ENCODE measurements at places on chromosomes 2 and 18.

DNA sequence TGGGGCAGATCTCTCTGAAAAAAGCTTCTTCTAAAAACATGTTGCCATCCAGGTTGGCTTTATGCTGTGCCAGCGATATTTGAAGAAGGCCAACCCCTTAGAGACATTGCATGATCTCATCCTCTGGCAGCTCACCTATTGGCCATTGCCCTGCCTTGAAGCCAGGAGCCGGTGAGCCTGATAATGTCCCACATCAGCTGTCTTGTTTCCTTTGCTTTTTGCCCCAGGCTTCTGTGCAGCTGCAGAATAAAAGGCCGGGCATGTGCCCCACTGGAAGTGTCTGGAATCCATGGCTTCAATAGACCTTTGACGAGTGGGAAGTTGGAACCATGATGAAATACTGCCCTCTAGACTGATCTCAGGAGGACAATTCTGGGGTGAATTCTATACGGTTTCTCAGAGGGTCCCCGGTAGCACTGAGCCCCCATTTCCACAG is 523.5 kb upstream of the ZEB2 start:
- DNase-seq = no peak

GRCh38 chr2:126886916-126887280 is 11.8 kb upstream of the TEX51 start:
- DNase-seq = no peak

DNA sequence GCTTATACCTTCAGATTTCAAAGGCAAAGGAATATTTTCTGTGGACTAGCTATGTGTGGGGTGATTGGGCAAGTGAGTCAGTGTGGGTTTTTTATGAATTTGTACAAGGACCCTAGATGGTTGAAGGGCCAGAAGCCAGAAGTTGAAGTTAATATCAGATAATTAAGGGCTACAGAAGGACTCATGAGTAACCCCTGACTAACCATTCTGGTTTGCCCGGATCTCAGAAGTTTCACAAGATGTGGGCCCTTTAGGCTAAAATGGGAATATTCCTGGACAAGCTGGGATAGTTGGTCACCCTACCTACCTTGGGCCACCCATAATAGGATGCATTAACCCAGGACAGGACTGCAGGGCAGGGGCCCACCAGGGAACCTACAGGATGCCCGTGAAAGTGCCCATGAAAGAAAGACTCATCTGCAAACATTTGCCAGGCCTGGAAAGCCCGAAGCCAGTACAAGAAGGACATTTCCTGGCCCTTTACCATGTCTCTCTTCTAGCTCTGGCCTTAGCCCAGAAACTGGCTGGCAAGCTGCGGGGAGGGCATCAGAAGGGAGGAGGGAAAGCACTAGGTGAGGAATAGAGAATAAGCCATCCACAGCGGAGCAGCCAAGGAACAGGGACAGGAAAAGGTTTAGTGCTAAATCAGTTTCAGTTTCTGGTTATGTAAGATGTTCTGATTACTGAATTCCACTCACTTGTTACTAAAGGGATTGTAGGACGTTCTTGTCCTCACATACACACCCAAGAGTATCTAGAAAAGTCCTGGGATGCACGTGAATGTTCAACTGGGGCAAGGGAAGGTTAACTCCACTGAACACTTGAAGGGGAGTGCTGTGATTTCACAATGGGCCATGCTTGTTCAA is 33.6 kb downstream of the GCG start:
- no peak for DNase-seq

DNA sequence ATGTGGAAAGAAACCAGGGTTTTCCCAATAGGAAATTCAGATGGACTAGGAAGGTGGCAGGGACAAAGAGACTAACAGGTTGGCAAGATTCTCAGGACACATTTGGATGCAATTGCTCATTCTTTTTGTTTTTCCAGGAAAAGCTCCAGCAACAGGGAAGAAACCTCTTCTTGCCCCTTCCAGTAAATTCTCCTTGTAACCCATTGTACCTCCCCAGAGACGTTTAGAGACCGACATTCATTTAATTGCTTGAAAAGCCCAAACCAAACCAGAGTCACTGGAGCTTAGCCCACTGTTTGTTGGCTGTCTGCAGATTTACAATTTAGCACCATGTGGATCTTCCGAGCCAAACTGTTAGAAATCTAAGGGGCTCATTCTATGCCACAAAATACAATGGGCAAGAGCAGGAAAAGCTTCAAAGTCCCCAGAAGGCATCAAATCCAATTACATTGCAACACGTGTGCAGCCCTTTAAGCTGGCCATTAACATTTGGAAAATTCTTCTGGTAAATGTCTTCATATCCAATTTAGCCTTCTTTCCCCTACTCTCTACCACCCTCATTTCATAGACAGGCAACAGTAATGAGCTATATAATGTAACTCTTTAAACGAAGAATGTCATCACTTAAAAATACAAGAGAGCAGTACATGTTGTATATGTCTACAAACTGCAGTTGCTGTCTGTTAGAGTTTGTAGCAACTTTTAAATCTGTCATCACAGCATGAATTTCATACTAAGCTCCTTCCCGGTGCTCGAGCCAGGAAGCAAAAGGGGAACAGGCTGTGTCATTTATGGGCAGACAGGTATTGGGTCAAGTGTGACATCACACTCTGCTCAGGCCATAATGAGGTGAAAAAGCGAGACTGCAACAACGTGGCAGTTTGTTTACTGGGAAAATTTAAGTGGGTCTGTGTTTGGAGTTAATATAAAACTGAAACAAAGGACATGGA is 235.6 kb upstream of the HNRNPA3 start:
- no peak for DNase-seq

DNA sequence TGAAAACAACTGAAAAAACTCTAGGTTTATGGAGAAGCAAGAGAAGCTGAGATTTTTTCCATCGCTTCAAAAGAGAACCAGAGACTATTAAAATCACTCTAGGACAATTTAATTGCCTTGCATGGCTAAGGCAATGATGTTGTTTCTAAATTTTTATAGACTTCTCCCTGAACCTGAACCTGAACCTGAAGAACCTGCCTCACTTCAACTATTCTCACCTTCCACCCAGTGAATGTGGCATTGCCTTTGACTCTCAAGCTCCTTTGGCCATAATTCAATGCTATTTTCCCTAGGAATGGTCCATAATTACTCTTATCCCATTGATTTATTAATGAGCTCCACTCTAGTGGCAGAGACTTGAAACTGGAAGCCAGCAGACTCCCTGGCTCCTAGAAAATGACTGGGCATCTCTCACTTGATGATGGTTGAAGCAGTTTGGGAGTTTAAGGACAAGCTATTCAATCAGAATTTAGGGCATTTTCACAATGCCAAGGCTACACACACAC is 303.8 kb upstream of the UBE2E3 start:
- DNase-seq = no peak

- no peak for DNase-seq
Measured at GRCh38 chr18:12772111-12772510, 69.3 kb downstream of the PSMG2 start.

GRCh38 chr2:120466704-120467054 is 120.7 kb downstream of the INHBB start:
- DNase-seq = no peak

- DNase-seq = no peak
Measured at GRCh38 chr2:216713691-216714336, 18.5 kb upstream of the IGFBP5 start.

GRCh38 chr18:79738581-79739439 is 58.9 kb upstream of the KCNG2 start:
- no peak for DNase-seq

DNA sequence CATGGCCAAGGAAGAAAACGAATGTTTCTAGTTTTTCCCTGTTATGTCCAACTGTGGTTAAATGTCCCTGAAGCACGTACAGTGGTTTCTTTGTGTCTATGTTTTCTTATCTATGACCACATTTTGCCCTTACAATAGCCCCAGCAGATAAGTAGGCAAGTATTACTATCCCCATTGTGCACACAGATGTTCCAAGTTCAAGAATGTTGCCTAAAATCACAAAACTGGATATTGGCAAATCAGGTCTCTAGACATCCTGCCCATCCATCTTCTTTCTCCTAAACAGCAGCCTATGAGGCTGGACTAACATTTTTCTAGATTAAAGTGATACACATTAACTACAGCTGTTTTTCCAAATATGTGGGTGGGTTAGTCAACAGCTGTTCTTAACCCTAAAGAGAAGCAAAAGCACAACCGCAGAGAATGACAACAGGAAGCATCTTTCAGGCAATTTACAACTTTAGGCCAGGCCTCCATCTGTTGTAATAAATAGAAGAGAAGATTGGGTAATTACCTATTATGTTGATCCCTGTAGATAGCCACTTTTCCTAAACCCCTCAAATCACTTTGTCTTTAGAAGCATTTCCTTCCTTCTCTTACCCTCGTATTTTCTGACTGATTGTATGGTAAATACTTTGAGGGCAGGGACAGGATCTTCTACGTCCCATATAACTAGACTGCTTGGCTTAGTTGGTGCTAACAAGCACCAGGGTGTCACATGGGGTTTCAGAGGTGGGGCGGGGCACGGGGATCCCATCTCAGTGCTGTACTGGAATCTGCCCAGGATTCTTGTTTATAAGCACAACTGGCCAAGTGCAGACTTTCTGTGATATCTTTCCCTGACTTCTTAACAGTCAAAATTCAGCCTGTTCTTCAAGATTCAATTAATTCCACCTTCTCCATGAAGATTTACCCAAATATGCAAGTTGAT is 132.1 kb upstream of the SETBP1 start:
- no peak for DNase-seq

DNA sequence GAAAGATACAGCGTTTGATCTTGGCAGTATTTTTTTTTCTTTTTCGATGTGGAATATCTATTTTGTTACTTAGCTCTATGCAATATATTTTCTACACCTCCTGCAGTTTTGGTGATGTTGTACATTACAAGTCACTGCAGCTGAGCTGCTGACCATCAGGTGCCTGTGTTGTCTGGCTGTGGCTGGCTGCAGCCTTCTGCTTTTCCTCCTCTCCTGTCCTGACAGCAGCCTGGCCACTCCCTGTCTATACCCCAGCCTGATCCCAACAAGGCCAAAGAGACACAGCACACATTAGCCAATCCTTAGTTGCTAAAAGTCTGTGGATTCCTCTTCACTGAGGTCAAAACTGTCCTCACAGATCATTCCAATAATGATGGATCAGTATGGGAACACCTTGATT is 222.3 kb downstream of the MYT1L start:
- DNase-seq = no peak

GRCh38 chr18:40148960-40149359 is 1806.1 kb upstream of the PIK3C3 start:
- DNase-seq = no peak

GRCh38 chr2:111048856-111049768 is 71.6 kb upstream of the BCL2L11 start:
- no peak for DNase-seq

GRCh38 chr2:48717846-48718245 is 37.7 kb downstream of the LHCGR start:
- DNase-seq = no peak

DNA sequence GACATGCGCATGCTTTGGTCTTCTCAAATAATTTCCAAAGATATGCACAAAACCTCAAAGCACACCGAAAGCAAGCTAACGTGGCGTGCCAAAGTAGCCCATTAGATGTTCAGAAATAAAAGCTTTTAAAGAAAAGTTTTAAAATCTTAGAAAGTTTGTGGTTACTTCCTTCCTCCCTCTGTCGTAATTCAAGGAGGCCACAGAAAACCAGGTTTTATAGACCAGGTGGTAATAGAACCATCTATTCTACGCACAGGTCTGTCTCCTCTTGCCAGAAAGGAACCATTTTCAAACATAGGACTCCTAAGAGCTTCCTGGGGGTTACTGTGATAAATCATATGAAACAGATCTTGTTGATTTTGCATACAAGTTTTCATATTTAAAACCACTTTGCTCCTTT is 487.2 kb downstream of the ARHGAP15 start:
- DNase-seq = no peak

DNA sequence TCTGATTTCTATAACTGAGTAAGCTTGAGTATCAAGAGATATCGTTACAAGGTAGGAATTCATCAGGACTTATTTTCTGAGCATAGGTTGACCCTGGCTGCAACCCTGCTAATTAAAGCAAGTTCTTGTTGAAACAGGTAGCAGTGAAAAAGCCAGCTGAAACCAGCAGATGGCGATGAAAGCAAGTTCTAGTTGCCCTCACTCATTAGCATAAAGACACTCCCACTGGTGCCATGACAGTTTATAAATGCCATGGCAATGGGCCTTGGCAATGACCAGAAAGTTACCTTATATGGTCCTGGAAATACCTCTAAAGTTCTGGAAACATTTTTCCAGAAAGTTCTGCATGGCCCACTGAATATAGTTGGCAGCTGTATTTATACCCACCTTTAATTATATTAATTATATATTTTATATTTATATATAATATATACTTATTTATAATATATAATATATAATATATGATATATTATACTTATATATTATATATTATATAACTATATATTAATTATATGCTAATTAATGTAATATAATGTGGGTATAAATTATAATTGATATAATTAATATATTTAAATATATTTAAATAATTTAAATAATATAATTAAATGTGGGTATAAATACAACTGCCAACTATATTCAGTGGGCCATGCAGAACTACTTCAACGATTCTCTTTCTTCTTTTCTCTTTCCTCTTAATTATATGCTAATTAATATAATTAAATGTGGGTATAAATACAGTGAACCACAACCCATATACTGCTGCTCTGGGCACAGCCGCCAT is 188.0 kb downstream of the CDH7 start:
- no peak for DNase-seq

DNA sequence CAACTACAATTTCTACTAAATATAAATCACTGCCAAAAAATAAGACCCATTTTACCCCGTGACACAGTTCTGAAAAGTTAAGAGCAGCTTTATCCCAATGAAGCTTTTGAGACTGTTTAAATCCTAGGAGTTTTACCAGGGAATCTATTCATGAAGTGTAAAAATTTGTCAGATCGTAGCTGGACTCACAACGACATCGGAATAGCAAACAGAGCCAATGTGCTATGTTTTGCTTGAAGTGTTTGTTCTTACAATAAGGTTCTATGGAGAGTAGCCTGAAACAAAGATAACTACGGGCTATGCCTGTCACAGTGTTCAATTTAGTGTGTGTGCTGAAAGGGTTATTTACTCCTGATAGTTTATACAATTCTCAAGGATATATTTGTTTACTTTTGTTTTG is 78.5 kb upstream of the L3MBTL4 start:
- peak; percentile 59 for DNase-seq

GRCh38 chr2:176643646-176644045 is 374.4 kb downstream of the MTX2 start:
- DNase-seq = peak; percentile 77

GRCh38 chr2:114405247-114406116 is 37.0 kb upstream of the DPP10 start:
- DNase-seq = no peak

- DNase-seq = no peak
Measured at GRCh38 chr18:72378016-72378415, 166.1 kb downstream of the CBLN2 start.

- no peak for DNase-seq
Measured at GRCh38 chr2:231336236-231336635, 59.3 kb upstream of the B3GNT7 start.

- peak; percentile 62 for DNase-seq
Measured at GRCh38 chr2:237968048-237968862, 1.4 kb downstream of the UBE2F start.

- DNase-seq = no peak
Measured at GRCh38 chr2:192307530-192307929, 112.8 kb upstream of the TMEFF2 start.

GRCh38 chr2:235050980-235051351 is 99.1 kb downstream of the SH3BP4 start:
- DNase-seq = peak; percentile 94

GRCh38 chr2:97688062-97688827 is 18.7 kb downstream of the C2orf92 start:
- DNase-seq = no peak

GRCh38 chr2:28390241-28390745 is 2.4 kb upstream of the FOSL2 start:
- peak; percentile 58 for DNase-seq
